CD4-positive, alpha-beta T cell treated with Interleukin-6 for 4 hours (primary cell): ENCODE measurements at places on chromosomes 2 and 18.
A peak's percentile ranks its signal among the peaks of the same experiment; 100 is the strongest.

DNA sequence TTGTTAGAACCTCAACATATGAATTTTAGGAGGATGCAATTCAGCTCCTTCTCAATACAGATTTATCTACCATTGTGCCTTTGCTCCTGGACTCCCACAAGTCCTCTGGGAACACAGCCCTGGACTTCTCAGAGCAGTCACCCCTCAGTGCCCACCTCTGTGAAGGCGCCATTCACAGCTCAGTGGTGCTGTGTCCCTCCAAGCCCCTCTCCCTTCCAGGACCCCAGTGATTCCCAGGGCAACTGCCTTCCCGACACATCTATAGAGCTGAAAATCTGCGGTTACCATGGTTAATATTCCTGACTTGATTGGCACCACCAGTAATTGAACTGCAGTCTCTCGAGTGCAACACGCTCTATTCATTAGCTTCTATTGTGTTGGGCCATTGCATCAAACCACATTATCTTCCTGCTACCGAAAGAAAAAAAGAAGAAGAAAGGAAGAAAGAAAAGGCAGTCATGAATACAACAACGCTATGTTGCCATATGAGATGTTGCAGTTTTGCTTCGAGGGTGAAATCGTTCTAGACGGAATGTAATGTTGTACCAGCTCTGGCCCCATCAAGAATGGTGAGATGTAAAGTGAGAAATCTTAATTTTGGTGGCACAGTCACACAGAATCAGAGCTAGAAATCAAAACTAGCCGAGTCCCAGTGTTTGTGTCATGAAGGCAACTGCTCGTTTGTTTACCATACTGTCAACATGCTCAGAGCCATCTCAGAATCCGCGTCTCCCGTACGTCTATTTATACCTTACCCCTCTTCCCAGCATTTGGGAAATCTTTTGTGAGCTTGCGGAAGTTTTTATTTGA lies 524.0 kb upstream of the ID2 start:
- DNase-seq, result no peak

GRCh38 chr2:102001767-102002142 lies 10.0 kb downstream of the IL1R2 start:
- no peak for DNase-seq

GRCh38 chr2:217790195-217790594 lies 212.6 kb downstream of the TNS1 start:
- DNase-seq, result peak; percentile 21

- DNase-seq, result no peak
Measured at GRCh38 chr2:174145827-174146226, 102.5 kb downstream of the OLA1 start.

- DNase-seq, result no peak
Measured at GRCh38 chr2:234198976-234199375, 148.5 kb downstream of the SPP2 start.

- DNase-seq, result no peak
Measured at GRCh38 chr2:45687964-45688363, 36.5 kb downstream of the PRKCE start.

DNA sequence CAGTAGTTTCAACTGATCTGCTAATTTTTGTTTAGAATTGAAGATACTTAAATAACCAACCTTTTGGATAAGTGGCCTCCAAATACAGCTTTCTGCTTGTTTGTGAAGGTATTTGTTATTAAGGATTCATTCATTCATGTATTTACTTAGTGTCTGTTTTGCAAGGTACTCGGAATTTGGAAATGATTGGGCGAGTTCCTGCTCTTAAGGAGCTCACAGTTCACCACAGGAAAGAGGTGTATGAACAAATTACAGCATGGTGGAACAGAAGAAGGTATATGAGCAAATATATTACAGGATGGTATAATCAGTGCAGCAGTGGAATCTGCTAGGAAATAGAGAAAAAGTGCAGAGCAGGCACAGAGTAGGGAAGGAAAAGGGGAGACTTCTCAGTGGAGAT lies 4.5 kb downstream of the ACSL3 start:
- DNase-seq, result no peak

GRCh38 chr2:38155015-38155414 lies 79.1 kb upstream of the CYP1B1 start:
- no peak for DNase-seq

- DNase-seq, result no peak
Measured at GRCh38 chr18:57270156-57270555, 82.2 kb upstream of the ST8SIA3 start.
